Stimulated activated CD4-positive, alpha-beta T cell treated with anti-CD3 and anti-CD28 coated beads, TNF-alpha, amount 100 ng/mL, for 24 hours (primary cell): ENCODE measurements at places on chromosomes 4 and X.

GRCh38 chrX:23035493-23035892 lies 35.7 kb downstream of the DDX53 start:
- DNase-seq: no peak

DNA sequence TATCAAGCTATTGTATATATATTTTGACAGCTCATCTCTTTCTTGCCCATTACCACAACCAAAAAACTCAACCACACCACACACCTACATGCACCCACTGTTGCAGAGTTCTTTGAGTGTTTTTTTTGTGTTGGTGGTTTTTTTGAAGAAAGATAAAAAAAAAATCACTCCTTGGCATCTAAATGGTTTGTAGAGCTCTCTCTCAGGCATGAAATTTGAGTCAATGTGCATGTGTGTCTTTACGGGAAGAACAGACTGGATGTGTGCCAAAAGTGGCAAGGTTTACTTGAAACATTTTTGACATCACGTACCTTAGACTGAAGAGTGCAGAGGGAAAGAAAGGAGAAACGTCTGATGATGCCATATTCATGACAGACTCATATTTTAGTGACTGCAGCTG lies 154.2 kb downstream of the FHIP1A start:
- DNase-seq: no peak

- DNase-seq: no peak
These were observed 70.4 kb downstream of the FGFBP1 start for GRCh38 chr4:15868111-15868510.

- DNase-seq: no peak
These were observed 22.2 kb downstream of the KANTR start for GRCh38 chrX:53116101-53116500.

DNA sequence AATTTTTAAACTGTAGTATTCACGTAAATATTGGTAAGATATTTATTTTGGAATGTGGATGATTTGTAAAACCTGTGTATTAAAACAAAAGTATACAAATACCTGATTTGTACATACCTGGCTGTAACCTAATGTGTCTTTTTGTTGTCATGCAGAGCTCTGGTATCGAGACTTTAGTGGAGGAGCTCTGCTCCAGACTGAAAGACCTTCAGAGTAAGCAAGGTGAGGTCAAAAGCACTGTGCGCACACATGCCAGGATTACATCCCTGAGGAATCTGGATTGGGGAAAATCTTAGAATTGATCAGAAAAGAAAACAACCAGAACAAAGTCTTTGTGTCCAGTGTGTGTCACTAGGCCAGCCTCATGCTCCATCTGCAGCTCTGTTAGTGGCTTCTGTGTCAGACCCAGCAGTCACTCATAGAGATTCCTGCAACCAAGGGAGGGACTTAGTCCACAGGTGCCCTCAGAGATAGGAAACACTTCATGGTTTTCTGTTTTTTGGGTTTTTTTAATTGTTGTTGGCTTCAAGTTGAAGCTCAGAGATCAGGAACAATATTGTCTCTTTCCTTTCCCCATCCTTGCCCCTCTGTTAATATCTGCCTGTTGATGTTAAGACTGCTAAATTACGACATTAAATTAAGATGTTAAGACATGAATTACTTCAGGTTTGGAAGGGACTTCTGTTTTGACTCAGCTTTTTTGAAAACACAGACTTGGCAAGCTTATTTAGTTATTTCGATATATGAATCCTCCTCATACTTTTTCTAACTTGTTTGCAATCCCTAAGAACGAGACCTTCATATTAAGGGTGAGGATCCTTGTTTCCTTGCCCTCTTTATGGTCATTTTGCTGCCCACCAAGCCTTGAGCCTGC lies 52.4 kb upstream of the TBC1D14 start:
- DNase-seq: no peak

- no peak for DNase-seq
These were observed 306.1 kb upstream of the TAPT1 start for GRCh38 chr4:16532240-16532970.

- DNase-seq: no peak
These were observed 230.3 kb upstream of the PGRMC2 start for GRCh38 chr4:128517739-128518510.

- no peak for DNase-seq
These were observed 187.0 kb downstream of the NLGN4X start for GRCh38 chrX:6041630-6042029.

DNA sequence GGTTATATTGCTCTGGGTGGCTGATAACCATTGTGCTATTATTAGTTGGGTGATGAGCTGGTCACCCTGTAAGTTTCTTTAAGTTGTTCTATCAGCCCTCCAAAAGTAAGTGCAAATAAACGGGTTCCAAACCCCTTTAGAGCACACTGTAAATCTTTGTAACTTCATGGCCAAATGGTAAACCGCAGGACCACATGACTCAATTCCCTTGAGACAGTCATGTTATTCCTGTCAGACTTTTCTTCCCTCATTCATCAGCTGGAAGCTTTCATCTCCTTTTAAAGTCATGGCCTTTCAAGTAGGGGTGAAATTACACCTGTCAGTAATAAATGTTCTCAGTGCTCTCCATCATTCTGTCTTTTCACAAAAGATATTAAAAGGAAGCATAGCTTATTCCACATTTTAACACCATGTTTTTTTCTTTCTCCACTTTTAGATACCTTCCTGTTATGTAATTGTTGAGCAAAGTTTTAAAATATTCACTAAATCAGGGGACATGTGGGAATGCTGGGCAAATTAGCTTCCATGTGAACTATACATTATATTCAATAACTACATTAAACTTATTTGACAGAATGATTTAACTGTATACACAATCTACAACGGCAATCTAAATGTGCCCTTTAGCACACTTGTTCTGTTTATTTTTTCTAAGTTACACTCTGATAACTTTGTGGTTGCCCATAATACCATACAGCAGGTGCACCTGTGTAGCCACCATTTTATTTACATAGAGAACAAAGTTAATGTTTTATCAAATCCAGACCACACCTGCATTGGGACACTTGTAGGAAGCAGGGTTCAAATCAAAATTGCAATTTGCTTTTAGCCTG lies 275.5 kb downstream of the CFAP299 start:
- DNase-seq: no peak

DNA sequence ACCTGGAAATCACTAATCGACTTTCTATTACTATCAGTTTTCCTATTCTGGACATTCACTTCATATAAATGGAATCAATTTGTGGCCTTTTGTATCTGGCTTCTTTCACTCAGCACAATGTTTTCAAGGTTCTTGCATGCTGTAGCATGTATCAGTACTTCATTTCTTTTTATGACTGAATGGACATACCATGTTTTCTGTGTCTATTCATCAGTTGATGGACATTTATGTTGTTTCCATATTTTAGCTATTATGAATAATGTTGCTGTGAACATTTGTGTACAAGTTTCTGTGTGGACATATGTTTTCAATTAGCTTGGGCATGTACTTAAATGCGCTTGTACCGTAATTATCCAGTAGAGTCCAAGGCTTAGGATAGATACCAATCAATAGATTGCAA lies 19.9 kb upstream of the RELL1 start:
- no peak for DNase-seq

DNA sequence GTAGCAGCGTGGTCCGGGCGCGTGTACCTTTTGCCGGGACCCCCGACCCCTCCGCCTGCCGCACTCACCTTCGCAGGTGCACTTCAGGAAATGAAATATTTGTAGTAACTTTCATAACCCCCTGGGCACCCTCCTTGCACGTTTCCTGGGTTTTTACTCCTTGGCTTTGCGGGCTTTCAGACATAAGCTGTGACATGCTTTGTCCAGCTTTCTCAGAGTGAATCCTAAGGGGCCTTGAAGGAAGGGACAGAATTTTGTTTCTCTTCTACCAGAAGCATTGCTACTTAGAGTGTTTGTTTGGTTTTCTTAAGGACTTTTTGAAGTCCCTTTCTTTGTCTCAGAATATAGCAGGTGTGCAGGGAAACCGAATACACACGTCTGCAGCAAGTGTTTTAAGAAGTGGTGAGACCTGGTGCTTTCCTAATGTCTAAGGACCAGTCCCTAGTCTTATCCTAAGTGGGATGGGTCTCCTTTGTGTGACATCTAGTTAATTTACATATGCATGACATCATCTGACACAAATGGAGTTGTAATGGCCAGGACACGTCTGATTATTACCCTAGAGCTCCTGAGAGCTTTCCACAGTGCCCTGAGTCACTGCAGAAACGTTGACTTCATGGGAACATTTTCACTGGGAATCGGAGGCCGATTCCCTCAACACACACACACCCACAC lies 1.3 kb downstream of the FAM149A start:
- DNase-seq: no peak

GRCh38 chr4:146076081-146076480 lies 99.4 kb upstream of the LSM6 start:
- no peak for DNase-seq

DNA sequence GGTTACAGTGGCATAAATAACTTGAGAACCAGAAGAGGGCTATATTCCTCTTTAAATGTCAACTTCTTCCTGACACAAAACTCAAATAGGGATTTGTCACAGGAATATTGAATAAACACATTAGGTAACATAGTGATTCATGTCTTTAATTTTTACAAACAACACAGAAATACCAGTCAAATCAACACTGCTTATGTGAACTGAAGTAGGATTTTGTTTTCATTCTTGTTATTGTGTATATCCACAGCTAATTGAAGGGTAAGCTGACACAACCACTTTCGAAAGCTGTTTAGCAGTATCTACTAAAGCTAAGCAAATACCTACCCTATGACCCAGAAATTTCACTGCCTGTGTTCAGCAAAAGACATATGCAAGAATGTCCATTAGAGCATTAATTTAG lies 120.4 kb upstream of the EOLA2 start:
- DNase-seq: no peak

- no peak for DNase-seq
These were observed 21.6 kb upstream of the DUSP9 start for GRCh38 chrX:153625271-153626024.

- no peak for DNase-seq
These were observed 136.1 kb upstream of the STIM2 start for GRCh38 chr4:26724534-26724933.

DNA sequence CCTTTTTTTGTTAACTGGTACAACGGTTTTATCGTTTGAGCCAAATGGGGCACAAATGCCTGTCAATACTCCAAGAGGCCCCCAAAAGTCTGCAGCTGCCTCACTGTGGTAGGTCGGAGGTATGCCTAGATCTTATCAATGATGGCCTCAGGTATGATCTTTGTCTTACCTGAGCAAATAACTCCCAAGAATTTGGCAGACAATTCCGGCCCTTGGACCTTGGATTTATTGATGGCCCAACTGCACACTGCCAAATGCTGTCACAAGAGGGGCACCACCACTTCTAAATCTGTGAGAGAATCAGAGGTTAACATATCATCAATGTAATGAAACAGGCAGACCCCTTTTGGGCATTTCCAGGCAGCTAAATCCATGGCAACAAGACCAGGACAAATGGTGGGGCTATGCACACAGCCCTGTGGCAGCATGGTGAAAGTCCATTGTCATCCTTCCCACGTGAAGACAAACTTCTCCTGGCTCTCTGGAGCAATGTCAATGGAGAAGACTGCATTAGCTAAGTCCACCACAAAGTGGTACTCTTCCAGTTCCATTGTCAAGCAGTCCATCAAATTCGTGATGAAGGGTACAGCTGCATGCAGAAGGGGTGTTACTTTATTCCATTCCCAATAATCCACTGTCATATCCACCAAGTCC lies 28.6 kb downstream of the CXCL13 start:
- no peak for DNase-seq

DNA sequence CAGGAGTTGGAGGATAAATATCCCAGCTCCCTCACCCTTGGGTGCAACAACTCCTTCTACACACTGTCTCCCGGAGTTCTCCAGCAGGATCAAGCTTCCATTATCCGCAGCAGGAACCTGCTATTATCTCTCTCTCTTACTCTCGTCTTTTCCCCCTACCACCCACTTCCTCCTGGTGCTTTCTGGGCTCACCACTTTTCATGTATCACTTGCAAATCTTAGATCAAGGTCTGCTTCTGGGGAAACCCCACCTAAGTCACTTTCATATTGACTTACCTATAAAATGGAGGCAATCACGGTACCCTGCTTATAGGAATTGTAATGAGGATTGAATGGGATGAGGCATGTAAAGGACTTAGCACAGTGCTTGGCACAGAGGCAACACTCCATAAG lies 589.5 kb downstream of the BCOR start:
- DNase-seq: no peak

DNA sequence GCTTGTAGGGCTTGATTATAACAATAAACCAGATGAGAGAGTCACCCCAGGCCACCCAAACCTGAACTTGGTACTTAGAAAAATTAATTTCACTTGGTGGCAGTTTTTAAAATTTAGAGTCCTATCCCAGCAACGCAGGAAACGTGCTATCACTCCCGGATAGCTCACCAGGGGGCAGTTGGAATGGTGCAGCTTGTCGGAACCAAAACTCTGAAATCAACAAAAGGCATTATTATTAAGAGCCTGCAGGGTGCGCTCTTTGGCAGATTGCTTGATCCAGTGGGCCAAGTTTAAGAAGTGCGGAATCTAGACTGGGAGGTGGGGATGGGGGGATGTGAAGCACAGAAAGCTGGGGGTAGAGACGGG lies 2.4 kb downstream of the FRAS1 start:
- DNase-seq: no peak

DNA sequence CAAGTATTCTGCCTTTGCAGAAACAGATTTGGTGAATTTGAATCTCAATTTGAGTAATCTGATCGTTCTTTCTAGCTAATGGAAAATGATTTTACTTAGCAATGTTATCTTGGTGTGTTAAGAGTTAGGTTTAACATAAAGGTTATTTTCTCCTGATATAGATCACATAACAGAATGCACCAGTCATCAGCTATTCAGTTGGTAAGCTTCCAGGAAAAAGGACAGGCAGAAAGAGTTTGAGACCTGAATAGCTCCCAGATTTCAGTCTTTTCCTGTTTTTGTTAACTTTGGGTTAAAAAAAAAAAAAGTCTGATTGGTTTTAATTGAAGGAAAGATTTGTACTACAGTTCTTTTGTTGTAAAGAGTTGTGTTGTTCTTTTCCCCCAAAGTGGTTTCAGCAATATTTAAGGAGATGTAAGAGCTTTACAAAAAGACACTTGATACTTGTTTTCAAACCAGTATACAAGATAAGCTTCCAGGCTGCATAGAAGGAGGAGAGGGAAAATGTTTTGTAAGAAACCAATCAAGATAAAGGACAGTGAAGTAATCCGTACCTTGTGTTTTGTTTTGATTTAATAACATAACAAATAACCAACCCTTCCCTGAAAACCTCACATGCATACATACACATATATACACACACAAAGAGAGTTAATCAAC lies 15.3 kb downstream of the PLP1 start:
- no peak for DNase-seq

GRCh38 chr4:138999666-139000065 lies 15.9 kb upstream of the NOCT start:
- no peak for DNase-seq

DNA sequence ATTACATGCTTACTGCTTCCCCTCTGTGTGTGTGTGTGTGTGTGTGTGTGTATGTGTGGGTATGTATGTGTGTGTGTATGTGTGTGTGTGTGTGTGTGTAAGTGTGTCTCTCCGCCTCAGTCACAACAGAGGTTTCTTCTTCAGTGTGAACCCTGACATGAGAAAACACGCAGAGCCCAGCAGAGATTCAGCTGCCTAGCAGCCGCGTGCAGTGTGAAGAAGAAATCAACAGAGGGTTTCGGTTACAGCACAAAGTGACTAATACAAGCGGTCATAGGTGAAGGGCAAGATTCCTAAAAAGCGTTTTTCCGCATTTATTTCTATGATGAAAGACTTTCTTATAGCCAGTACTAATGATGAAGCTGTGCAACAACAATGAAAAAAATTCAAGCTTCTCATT lies 55.3 kb upstream of the ZFP42 start:
- DNase-seq: no peak
